ENCODE measurements at places on chromosomes 6 and 20.

DNA sequence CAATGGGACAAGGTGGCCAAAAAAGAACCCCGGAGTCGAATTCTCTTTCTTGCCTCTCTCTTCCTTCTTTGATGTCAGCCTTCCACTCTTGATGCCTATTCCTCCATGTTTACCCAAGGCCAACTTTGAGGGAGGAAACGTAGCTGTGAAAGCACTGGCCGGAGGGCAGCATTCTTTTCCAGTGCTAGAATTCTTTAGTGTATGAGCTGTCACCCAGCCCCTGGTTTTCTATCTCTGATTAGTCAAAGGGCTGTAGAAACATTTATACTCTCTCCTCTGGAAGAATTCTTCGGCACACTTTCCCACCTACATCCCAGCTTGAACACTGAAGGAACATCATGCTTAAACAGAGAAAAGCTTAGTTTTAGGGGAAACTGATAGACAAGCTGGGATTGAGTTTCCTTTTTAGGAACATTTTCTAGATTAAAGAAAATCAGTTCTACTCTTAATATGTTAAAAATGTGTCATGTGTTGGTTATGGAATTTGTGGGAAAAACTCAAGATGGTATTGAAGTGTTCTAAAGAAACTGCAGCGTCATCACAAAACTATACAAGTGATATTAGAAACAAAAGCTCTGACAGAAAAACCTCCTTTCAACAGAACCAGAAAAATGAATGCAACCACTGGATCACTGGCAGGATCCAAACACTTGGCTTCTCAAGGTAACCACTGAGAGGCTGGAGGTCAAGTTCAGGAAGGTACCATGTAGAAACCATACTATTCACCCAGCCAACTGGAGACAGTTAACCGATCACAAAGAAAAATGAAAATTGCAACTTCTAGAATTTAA, 20.7 kb upstream of the UTRN start:
- peak; percentile 84 for DNase-seq

DNA sequence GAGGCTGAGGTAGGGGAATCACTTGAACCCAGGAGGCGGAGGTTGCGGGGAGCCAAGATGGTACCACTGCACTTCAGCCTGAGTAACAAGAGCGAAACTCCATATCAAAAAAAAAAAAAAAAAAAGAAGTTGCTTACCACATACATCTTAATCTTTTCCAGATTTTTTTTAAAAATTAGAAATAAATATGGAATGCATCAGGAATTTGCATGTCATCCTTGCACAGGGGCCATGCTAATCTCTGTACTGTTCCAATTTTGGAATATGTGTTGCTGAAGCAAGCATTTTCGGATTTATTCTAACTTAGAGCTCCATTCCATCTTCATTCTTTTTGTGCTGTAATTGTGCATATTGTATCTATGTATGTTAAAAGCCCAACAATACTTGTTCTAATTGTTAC, 62.5 kb downstream of the TRPC4AP start:
- DNase-seq = no peak

- DNase-seq = no peak
These were observed 68.3 kb downstream of the AFG1L start for GRCh38 chr6:108363113-108363512.

DNA sequence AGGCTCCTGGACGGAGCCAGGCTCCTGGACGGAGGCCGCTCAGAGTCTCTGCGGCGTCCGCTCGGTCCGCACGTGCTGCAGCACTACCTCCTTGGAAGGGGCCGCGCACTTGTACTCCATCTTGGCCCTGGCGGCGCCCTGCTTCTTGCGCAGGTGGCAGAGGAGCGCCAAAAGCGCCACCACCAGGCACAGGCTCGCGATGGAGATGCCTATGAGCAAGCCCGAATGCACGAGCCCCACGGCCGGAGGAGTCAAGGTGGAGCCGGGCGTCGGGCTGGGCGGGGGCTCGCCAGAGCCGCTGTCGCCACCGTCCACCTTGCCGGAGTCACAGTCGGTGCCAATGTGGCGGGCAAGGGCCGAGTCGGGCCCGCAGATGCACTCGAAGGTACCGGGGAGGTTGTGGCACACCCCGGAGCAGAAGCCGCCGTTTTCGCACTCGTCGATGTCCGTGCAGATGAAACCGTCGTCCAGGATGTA, 1.7 kb downstream of the THBD start:
- DNase-seq = no peak

- DNase-seq = no peak
These were observed 123.4 kb downstream of the MAFB start for GRCh38 chr20:40565682-40566040.

All from T47D (cell line).